ENCODE measurements at places on chromosomes 7 and 10.

DNA sequence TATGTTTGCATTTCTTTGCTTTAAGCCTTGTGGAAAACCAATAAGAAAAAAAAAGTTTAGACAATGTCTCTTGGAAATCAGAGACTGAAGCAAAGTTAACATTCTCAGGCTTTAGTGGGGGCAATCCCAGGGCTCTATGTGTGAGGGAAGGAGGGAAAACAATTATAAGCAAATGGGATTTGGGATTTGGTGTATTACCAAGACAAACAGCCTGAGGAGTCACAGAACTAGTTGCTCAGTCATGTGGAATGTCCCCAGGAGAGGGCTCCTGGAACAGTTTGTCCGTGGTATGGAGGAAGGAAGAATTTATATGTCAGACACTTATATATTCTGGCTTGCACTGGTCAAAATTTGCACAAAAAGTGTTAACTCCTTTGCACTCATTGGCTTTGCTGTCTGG, 562.9 kb upstream of the TPK1 start:
- no peak for DNase-seq

- no peak for DNase-seq
These were observed 319.3 kb downstream of the INHBA start for GRCh38 chr7:41383596-41383995.

DNA sequence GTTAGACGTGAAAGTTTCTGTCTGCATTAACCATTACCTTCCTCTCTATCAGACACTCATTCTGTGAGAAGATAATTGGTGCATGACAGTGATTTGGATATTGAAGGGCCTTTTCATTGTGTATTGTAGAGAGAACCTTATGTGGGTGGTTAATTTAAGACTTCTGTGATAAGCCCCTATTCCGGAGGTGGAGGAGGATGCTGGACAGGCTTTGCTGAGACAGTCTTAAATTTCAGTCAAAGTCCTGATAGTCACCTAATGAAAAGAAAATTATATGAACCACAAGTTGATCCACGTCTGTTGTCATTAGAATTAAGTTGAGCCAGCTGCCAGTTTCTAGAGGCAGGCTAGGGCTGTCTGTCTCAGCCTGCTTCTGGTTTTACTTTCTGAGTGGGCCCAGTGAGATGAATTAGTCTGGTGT, 62.9 kb downstream of the CELF2 start:
- DNase-seq = no peak

GRCh38 chr7:11591055-11591633, 240.9 kb downstream of the THSD7A start:
- no peak for DNase-seq

DNA sequence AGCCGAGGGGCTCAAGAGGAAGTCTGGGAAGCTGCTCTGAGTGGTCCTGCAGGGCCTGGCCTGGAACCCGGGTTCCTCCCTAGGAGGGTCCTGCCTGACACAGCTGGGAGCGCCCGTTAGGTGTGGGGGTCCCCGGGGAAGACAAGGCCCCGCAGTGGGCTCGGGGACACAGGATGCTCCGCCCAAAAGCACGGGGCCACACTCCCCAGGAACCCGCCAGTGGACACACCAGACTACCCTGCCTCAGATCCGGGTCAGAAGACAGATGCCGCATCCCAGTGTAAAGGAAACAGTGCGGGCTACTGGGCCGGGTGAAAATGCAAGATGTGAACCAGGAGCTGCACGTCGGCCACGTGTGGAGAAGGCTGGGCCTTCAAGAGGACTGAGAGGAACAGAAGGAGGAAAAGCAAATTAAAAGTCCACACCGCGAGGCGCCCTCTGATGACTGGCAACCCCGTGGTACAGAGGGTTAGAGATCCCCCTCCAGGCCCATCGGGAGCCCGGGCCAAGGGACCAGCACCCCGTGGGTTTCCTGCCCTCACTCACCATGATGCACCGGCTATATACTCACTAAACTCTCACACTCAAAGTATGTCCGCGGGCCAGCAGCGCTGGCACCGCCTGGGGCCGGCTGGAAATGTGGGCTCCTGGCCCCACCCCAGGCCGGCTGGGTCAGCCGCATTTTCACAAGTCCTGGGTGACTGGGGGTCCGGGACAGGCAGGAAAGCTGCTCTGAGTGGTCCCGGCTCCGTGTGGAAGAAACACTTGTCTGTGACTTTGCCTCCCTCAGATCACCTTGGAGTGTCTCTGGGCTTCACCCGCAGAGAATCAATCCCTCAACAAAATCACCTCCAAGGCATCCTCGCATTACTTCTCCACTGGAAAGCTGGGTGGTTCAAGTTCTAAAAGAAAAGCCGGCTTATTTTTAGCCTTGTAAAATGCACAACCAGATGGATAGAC, 6.1 kb downstream of the STK32C start:
- no peak for DNase-seq
